ENCODE measurements at places on chromosomes 13 and 19. TPM values are rescaled to one million over a fixed set of nuclear protein-coding genes. Genes with fewer than 3 reads are reported as not detected.

GRCh38 chr13:41284512-41285288, 21.3 kb upstream of the MTRF1 start:
- peak; percentile 36 for DNase-seq

- no peak for DNase-seq
Observed at GRCh38 chr13:34208336-34208735, 390.4 kb downstream of the RFC3 start.

- no peak for DNase-seq
Observed at GRCh38 chr13:105565136-105565727, 970.2 kb downstream of the EFNB2 start.

DNA sequence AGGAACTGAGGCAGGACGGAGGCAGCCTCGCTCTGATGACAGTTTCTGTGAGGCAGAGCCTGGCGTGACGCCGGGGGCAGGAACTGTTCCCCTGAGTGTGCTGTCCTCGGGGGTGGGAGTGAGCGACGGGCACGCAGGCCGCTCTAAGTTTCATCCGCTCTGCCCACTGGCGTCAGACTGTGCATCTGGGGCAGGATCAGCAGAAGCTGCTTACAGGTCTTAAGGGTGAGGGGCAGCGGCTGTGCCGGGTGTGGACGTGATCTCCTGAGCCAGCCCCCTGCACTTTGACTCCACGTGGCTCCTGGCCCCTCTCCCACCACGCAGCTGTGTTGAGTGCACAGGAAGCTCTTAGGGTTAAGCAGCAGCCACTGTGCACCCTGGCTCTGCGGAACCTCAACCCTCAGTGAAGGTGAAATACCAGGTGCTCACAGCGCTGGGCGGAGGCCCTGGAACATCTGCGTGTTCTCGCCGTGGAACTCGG, 1.5 kb downstream of the GRK1 start:
- no peak for DNase-seq

GRCh38 chr13:20118268-20119140, 42.3 kb downstream of the GJA3 start:
- DNase-seq: no peak

TMEM145 gene
- total RNA-seq: 0.21 TPM

NKPD1 gene
- total RNA-seq: 0.18 TPM

- peak; percentile 80 for DNase-seq
Observed at GRCh38 chr19:32599736-32600157, 18.8 kb downstream of the PDCD5 start.

DNA sequence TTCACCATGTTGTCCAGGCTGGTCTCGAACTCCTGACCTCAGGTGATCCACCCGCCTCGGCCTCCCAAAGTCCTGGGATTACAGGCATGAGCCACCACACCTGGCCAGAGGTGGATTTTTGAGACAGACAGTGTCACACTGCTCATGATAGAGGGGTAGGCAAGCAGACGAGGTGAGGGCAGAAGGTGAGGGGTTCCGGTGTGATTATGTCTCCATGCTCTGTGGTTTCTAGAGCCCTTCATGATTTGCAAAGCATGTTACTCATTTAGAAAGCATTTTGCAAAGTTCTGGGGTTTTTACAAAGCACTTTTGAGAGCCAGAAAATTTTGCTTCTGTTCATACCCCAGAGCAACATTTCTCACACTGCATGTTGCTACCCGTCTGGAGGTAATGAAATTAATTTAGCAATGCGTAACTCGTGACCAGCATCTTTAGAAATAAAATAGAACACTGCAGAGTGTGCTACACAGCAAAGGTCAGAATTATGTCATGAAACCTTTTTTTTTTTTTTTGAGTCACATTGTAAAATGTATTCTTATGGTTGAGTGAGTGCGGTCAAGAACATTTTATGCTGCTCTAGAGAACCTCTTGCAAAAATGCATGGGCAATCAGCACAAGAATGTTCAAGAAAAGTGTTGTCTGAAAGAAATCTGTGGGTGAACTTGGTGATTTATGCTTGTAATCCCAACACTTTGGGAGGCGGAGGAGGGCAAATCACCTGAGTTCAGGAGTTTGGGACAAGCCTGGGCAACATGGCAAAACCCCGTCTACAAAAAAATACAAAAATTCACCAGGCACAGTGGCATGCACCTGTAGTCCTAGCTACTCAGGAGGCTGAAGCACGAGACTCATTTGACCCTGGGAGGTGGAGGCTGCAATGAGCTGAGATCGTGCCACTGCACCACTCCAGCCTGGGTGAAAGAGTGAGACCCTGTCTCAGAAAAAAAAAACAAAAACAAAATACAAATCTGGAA, 58.0 kb downstream of the MAP4K1 start:
- DNase-seq: no peak

CGB1 gene
- not detected for total RNA-seq

DNA sequence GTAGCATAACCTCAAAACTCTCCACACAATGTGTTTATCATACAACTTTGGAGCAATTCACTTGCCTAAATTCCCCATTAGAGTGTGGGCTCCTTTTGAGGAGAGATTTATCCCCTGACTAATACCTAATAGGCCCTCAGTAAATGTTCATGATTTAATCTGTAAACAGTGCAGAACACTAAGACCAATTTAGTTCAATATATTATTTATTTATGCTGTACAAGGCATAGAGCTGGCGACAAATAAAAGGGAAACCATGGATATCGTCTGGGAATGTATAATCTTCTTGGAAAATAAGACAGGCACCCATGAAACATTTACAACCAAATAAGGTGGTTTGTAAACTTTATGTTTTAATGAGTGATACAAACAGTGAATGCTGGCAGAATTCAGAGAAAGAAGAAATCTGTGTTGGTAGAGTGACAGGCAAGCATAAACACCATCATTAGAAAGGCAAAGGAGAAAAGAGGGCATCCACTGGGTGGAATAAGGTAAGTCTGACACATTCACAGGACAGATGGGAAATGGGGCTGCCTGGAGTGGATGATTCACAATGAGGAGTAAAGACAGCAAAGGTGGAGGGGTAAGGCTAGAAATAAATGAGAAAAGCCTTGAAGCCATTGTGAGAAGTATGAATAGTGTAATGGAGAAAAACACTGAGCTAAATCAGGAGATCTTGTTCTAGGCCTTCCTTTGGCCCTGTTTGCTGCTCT, 106.1 kb upstream of the MIR17HG start:
- no peak for DNase-seq

- no peak for DNase-seq
Observed at GRCh38 chr19:16612636-16613035, 15.4 kb downstream of the MED26 start.

FUZ gene
- total RNA-seq: 19.9 TPM

- no peak for DNase-seq
Observed at GRCh38 chr13:46178821-46179220, 3.2 kb downstream of the LCP1 start.

- no peak for DNase-seq
Observed at GRCh38 chr13:39327172-39327479, 275.9 kb downstream of the LHFPL6 start.

- DNase-seq: no peak
Observed at GRCh38 chr19:56133858-56134653, 7.0 kb upstream of the ZNF444 start.

CEACAM20 gene
- not detected for total RNA-seq

CEACAM21 gene
- total RNA-seq: not detected

TMEM143 gene
- 12.3 TPM for total RNA-seq

DNA sequence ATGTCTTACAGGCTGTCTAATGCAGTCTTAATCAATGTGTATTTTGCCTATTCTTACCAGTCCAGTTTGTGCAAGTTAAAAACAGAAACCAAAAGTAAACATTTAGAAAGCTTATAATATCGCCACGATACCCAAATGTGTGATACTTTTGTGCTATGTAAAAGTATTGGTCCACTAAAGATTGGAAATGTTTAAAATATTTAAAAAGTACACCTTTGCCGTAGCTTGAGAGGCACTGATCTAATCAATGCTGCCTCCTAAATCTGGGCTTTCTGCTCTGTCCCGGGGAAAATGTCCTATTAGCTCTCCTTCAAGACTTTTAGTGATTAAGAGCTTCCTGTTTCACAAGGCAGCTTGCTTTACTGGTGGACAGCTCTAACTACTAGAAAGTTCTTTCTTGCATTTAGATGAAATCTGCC, 64.7 kb downstream of the DNAJC15 start:
- DNase-seq: no peak

WDR18 gene
- 60.2 TPM for total RNA-seq

IZUMO2 gene
- total RNA-seq: not detected

SIGLEC12 gene
- total RNA-seq: not detected

DNA sequence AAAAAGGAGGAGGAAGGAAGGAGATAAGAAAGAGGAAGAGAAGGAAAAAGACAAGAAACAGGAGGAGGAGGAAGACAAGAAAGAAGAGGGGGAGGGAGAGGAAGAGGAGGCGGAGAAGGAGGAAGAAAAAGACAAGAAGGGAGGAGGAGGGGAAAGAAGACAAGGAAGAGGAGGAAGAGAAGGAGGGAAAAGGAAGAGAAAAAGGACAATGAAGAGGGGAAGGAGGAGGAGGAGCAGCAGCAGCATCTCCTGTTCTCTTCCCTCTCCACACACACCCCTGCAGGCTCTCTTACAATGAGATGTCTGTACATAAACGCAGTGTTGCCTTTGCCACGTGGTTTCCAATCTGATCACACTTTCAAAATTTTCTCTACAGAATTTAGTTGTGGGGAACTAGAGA, 66.6 kb downstream of the RUBCNL start:
- no peak for DNase-seq

DNA sequence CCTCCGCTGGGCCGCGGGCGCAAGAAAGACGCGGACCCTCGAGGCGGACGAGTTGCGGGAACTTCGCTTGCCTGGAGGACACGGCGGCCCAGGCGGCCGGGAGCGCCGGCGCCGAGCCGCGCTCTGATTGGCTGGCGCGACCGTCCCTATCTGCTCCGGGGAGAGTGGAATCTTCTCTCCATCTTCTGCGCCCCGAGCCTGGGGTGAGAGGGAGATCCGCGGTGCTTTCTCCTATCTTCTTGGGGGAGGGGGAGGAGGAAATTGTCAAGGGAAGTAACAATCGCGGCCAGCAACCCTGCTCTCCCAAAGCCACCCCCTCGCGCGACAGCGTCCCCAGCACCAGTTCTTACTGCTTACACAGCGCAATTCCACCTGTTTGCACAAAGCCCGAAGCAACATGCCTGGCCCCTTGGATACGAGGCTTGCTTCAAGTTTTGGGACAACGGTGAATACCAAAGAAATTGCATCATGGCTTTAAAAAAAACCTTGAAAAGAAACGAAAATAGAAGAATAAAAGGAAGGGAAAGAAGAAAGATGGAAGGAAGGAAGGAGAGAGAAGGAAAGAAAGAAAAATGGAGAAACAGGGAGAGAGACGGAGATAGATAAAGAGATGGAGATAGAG, 4.8 kb downstream of the SOX21 start:
- DNase-seq: no peak

- peak; percentile 51 for DNase-seq
Observed at GRCh38 chr13:113916330-113916815, 52.5 kb upstream of the GAS6 start.

GRCh38 chr13:106696140-106696539, 128.2 kb upstream of the ARGLU1 start:
- no peak for DNase-seq

DNA sequence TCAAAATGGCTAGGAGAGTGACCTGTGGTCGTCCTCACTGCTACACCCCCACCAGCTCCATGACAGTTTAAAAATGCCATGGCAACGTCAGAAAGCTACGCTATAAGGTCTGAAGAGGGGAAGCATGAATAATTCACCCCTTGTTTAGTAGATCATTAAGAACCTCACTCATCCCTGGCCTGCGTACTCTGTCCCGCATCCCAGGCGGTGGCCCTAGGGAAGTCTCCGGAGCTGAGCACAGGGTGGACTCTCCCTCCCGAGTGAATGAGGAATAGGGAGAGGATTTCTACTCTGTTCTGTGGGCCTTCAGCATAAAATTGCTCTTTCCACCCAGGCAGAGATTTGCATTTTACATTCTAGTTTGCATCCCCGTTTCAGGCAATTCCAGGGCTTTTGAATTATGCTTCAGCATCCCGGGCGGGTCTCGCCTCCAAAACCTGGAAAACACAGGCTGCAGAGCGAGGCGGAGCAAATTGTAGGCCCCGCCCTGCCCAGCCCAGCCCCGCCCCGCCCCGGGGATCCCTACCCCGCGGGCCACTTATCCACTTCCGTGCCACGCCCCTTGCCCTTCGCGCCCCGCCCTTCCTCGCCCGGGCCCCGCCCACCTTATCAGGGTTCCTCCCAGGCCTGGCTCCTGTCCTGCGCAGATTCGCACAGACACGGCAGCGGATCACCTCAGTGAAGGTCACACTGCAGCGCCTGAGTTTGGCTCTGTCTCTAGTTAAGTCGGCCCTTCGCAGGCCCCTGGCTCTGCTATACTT, 7.5 kb upstream of the ZNF525 start:
- no peak for DNase-seq

DNA sequence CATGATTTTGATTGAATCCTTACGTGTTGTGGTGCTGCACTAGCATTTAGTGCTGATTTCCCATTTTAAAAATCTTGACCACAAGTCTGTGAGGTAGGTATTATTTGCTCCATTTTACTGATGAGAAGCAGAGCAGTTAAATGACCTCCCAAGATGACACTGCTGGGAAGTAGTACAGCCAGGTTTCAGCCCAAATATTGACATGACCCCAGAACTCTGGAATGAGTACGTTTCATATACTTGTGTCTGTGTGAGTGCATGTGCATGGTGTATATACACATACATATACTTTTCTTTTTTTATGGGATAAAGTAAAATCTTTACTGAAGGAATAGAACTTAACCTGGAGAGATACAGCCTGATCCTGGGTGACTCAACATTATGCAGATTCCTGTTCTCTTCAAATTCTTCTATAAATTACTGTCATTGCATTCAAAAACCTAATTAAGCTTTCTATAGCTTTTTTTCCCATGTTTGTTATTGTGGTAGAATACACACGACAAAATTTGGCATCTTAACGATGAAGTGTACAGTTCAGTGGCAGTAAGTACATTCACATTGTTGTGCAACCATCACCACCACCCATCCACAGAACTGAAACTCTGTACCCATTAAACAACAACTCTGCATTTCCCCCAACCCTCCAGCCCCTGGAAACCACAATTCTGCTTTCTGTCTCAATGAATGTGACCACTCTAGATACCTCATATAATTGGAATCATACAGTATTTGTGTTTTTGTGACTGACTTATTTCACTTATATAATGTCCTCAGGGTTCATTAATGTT, 311.9 kb downstream of the MTUS2 start:
- DNase-seq: no peak
